ENCODE measurements at places on chromosomes 11 and 22. TPM values are rescaled to one million over a fixed set of nuclear protein-coding genes. Genes with fewer than 3 reads are reported as not detected.

Gene OR51B2
- not detected for total RNA-seq

Gene NXPE1
- not detected for total RNA-seq

Gene ARSA
- 12.4 TPM for total RNA-seq

Gene CRYBA4
- not detected for total RNA-seq

Gene P4HA3
- 10.6 TPM for total RNA-seq

Gene TTC36
- 0.26 TPM for total RNA-seq

Gene DDX25
- not detected for total RNA-seq

All from aortic smooth muscle cell (primary cell).